ENCODE measurements at places on chromosomes 5 and 9.

DNA sequence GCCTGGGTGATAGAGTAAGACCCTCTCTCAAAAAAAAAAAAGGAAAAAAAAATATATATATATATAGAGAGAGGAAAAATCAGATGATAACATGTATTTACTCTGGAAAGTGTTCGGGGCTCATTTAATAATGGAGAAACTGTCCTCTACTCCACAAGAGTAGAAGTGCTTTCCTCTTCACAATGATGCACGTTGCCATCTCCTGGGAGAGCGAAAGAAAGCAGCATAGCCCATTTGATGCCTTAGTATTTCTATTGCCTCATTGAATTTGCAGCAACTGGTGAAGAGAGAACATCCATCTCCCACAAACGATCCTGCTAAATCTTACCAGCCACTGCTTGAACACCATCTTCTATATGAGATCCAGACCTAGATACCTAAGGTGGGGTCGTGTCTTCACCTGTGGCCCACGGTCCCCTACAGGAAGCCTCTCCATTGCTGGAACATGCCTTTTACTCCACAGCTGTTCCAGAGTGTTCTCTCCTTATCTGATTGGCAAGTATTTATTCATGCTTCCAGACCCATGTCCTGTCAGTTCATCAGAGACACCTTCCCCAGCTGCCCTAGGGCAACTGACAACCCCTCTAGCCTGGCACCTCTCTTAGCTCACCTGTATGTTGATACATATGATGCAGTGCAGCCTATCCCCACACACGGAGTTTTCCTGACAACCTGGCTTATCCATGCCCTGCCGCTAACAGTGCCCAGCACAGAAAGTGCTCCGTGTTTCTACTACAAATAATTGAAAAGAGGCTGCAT is 115.3 kb downstream of the MARCHF11 start:
- no peak for DNase-seq

DNA sequence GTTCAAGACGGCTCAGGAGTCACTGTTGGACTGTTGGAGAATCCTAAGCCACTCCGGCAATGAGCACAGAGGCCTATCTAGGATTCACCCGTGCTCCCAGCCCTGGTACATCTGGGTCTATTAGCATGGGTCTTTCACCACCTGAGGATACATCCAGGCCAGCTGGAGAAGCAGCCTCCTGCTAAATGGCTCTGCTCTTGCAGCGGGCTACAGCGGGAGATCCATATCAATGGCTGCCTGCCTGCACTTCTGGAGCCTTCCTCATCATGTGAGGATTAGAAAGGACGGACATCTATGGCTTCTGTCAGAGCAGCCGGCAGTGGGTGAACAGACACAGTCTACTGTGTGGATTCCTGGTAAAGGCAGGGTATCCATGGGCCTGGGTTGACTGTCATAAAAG is 357.4 kb downstream of the MLLT3 start:
- no peak for DNase-seq

- no peak for DNase-seq
Observed at GRCh38 chr9:134460896-134461295, 134.6 kb downstream of the RXRA start.

DNA sequence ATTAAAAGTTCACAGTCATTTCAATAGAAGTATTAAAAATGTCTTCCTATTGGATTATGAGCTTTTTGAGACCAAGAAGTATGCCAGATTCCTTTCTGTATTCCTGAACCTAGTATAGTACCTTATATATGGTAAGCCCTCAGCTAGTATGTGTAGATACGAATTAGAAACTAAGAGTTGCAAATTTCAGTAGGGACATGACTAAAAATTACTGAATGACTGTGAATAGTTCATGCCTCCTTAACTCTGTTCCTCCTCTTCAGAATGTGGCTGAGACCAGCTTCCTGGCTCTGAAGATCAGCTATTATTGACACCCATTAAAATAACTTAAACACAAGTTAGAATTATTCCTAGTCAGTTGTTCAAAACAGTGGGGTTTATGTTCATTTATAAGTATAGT is 19.7 kb downstream of the KDM3B start:
- DNase-seq, result no peak

DNA sequence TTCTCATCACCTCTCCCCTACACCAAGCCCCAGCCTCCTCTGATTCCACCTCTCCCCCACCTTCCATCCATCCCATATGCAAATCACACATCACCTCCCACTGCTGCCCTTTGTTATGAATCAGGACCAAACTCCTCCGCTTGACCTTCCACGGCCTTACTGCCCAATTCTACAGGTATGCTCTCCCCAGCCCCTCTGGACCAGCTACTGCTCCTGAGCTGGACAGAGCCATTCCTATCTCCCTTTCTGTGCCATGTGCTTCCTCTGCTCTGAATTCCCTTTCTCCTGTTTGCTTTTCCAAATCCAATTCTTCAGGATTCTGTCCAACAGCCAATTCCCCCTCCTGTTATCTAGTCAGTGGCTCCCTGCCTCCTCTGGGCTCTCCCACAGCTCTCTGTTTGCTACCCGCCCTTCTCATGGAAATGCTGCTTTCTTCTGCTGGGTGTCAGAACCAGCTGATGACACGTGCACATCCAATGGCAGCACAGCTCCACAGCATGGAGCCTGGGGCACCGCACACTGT is 8.3 kb downstream of the FABP6 start:
- DNase-seq, result no peak

DNA sequence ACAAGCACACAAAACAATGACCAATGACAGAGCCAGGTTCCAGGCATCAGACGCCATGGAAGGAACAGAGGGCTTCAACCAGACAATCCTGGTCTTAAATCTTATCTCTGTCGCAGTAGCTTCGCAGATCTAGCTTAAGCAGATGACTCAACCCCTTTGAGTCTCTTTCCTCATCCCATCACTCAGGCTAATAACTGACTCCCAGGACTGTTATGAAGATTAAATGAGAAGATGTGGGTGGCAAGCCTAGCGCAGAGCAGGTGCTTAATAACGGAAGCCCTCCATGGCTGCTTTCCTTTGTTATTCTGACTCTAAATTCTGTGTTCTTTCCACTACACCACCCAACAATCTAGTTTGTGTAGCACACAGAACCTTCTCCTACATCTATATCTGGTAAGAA is 110.9 kb downstream of the SLC24A2 start:
- DNase-seq, result no peak

DNA sequence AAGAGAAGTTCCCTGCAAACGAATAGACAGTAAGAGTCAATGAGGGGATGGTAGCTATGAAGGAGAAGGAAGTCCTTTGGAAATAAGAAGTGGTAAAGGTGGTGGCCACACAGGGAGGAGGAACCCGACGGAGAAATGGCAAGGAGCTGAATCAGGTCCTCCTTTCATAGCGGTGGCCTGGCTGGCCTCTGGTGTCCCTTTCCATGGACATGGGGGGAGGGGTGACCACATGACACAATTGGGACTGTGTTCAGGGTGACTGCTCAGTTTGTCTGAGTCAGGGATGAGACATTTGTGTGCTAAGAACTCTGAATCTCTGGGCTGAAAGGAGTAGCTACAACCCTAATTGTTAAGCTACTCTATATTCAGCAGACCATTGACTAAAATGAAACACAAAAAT is 28.7 kb upstream of the TIMD4 start:
- DNase-seq, result no peak

GRCh38 chr5:17634160-17634559 is at the start of gene TAF11L14:
TSS of gene TAF11L14 (plus strand) at chr5:17634460.
- DNase-seq, result no peak

- no peak for DNase-seq
Observed at GRCh38 chr9:136762221-136762691, 2.1 kb downstream of the LCN15 start.
